ENCODE measurements at places on chromosomes 12 and 14.

DNA sequence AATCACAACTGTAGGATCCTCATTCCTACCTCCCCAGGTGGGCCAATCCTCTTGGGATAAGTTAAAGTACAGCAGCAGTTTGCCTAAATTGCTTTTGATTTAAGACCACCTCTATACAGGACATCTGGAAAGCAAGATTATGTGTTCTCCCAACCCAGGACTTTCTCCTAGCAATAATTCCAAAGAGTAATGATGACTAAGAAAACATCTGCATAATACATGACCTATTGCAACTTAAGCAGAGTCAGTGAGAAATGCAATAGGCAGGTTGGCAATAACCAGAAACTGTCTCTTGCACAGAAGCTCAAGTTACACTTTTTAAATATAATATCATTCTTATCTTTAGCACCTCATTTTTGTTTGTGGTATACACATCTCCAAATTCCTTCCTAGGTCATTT lies 275.4 kb downstream of the TRHDE start:
- DNase-seq = no peak

- DNase-seq = no peak
Measured at GRCh38 chr12:124620606-124621295, 53.3 kb upstream of the NCOR2 start.

- DNase-seq = no peak
Measured at GRCh38 chr12:46608431-46609272, 217.1 kb downstream of the SLC38A4 start.

DNA sequence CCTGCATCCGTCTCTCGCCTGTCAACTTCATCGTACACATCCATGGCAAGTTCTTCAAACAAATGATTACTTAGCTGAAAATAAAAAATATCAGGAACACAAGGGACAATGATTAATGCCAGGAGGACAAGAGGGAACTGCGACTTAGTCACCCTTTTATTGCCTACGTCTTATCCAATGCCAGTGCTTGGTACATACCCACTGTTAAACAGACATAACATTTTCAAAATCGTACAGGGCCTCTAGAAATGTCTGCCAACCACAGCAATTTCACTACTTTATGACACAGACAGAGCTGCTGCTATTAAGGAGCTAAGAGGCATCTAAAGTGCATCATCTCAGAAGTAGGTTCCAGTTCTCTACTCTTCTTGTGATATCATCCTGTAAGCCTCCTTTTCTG lies 34.6 kb downstream of the GIT2 start:
- no peak for DNase-seq
